ENCODE measurements at places on chromosomes 1 and 21. TPM values are rescaled to one million over a fixed set of nuclear protein-coding genes. Genes with fewer than 3 reads are reported as not detected.

- no peak for DNase-seq
Measured at GRCh38 chr1:158002022-158002630, 8.7 kb downstream of the KIRREL1 start.

The GPA33 gene
- total RNA-seq: 17.7 TPM

DNA sequence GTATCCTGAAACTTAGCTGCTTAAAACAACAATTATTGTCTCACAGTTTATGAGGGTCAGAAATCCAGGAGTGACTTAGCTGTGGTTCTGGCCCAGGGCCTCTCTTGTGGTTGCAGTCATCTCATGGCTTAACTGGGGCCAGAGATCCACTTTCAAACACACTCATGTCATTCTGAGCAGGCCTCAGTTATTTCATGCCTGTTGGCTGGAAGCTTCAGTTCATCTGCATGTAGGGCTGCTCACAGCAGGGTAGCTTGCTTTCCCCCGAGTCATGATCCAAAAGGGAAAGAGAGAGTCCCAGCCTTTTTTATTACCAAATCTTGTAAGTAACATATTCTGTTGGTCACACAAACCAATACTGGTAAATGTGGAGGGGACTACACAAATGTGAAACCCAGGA lies 96.6 kb upstream of the B3GALT2 start:
- DNase-seq: no peak

The UBXN10 gene
- total RNA-seq: 0.30 TPM

GRCh38 chr1:245067257-245067656 lies 87.5 kb upstream of the KIF26B start:
- DNase-seq: no peak
